Stimulated activated CD4-positive, alpha-beta T cell treated with anti-CD3 and anti-CD28 coated beads, Interleukin-12 subunit alpha, Interleukin-12 subunit beta, amount 100 ng/mL, for 24 hours (primary cell): ENCODE measurements at places on chromosomes 2 and 18.

DNA sequence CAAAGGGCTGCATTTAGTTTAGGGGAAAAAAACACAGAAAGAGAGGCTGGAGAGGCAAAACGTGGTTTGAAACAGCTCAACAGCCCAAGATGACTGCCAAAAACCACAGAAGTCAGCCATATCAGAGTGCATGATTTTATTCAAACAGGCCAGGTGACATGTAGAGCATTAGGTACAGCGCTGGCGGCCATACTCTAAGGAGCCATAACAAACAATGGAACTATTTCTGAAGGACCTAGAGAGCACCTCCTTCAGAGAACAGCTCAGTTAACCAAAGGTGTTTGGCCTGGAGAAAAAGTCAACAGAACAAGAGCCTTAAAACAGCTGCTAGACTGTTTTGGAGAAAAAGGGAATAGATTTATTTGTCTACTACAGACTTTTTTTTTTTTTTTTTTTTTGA is 2.6 kb downstream of the THADA start:
- DNase-seq, result no peak

- no peak for DNase-seq
Observed at GRCh38 chr2:20156836-20157192, 68.1 kb downstream of the SDC1 start.

GRCh38 chr2:44833171-44834069 is 108.1 kb upstream of the SIX3 start:
- no peak for DNase-seq

DNA sequence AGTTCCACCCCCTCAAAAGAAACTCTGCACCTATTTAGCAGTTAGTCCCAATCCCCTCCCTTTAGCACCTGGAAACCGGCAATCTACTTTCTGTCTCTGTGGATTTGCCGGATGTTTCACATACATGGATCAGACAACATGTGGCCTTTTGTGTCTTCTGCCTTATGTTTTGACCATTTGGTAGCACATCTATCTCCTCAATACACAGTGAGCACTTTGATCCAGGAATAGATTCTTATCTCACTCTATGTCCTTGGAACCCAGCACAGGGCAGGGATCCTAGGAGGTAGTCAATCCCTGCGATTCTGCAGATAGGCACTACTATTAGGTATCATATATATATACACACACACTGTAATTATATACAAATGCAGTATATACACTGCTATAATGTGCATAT is 3.8 kb upstream of the OTOF start:
- no peak for DNase-seq

DNA sequence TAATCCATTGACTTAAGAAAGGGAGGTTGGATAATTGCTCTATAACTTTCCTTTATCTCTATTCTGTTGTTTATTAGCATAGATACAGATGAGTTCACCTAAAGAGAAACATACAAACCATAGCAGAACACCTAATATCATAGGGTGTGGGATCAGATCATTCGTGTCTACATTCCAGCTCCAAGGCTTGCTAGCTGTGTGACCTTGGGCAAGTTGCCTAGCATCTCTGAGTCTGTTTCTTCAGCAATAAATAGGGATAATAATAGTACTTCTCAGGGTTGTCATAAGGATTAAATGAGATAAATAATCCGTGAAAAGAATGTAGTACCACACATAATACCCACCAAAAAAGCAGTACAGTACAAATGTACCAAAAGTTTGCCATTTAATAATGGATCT is 126.2 kb downstream of the PLB1 start:
- DNase-seq, result no peak

DNA sequence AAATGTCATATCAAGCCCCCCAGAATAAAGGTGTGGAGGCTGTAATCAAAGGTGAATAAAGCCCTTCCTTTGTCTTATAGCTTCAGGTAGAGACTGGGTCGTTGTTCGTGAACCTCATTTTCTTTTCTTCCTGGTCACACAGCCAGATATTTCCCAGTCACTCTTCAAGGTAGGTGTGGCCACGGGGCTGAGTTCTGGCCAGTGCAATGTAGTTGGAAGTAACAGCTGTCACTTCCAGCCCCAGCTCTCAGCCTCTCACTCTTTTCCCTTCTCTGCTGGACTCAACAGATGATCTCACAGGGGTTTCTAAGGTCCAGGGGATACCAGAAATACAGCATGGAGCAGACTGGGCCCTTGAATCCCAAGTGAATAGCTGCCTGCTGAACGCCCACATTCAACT is 15.8 kb upstream of the TRPM8 start:
- DNase-seq, result no peak

DNA sequence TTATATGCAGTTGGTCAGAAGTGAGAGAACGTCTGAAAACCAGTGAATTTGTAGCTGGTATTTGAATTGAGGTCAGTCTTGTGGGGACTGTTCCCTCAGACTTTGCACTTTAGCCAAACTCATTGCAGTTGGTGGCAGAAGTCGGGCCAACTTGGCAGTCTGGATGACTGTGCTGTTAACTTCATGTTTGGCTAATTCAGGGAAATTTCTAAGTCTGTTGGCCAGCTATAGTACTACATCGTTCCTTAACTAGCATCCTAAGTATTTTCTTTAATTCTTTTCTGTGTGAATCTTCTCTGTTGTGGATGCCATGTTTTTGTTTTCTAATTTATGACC is 806.8 kb upstream of the GCFC2 start:
- no peak for DNase-seq

- DNase-seq, result no peak
Observed at GRCh38 chr2:123723706-123724105, 301.4 kb upstream of the CNTNAP5 start.

DNA sequence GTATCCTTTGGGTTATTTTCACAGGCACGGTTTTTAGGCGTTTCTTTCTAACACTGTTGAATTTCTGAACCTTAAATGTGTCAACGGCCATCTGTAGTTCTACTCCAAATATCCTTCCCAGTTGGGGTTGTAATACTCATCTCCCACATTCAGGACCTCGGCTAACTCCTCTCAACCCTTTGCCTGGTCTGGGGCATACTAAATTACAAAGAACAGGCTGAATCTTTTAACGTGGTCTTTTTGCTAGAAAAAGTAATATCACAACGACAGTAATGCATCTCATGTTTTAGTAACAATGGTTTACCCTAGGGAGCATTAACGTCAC is 2.1 kb downstream of the RPRM start:
- no peak for DNase-seq

DNA sequence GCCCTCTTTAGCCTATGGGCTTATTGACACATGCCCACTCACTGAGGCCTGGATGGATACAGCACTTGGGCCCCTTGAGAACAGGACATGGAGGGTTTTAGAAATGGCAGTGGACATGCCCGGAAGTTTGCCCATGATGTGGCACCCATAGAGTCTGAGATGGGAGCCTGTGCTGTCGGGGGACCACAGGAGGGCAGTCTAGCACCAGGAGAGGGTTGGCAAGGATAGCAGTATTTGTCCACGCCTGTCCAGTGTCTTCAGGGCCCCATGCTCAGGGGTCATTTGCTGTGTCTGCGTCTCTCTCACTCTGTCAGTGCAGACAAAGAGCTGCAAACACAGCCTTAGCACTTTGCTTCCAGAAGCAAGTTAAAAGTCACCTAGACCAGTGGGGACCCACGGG is 48.7 kb downstream of the IL1RL2 start:
- no peak for DNase-seq

GRCh38 chr2:224570328-224570993 is 14.7 kb downstream of the CUL3 start:
- DNase-seq, result no peak

- DNase-seq, result no peak
Observed at GRCh38 chr2:48253301-48253700, 276.7 kb upstream of the STON1 start.

DNA sequence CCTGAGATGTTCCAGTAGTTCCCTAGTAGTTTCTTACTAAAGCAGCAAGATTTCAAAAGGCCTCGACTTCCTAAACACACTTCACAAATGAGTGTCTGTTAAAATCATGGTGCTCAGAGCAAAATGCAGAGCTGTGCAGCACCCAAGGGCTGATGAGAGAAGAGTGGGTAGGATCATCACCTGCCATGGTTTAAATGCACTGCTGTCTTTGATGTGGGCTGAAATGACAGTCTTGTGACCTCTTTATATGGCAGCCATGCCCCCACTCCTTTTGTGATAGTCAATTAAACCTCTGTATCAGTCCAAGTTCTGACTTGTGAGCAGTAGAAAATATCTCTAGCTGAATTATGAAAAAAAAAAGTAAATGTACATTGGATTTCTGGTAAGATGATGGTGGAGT is 107.1 kb downstream of the TFCP2L1 start:
- no peak for DNase-seq

- no peak for DNase-seq
Observed at GRCh38 chr2:27263287-27264252, 723 bp upstream of the SLC30A3 start.

- no peak for DNase-seq
Observed at GRCh38 chr18:74234326-74235171, 57.2 kb downstream of the CYB5A start.

DNA sequence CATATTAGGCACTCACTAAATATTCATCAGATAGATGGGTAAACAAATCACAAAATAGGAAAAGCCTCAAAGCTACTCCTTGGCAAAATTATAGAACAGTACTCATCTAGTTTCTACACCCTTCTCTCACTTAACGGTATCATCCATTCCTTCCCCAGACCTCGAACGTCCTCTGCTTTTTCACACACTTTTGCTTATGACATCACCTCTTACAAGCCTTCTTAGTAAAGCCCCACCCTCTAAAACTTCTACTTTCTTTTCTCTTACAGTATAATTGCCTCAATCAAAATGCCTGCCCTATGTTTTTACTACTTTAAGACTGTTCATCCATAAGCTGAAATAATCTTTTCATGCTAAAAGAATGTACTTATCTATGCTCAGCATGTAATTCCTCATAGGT is 8.1 kb downstream of the CHN1 start:
- no peak for DNase-seq

DNA sequence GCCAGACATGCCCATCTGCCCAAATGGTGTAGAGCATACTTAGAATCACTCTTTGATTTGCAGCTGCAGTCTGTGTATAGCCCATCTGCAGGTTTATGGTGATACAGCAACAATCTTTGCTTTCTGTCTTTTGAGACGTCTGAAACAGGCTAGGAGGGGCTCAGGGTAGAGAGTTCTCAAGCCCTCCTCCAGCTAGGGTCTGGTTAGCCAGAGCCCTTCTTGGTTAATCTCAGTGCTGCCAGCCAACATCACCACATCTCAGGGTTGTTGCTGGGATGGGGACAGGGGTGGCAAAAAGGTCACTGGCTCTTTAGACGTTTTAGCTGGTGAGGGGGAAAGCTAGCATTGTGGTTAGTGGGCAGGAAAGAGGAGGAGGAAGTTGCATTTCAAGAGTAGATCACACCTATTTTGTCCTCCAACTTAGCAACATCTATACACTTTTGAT is 136.6 kb upstream of the ACAA2 start:
- no peak for DNase-seq

GRCh38 chr2:7109533-7109885 is 192.3 kb downstream of the RNF144A start:
- no peak for DNase-seq

- no peak for DNase-seq
Observed at GRCh38 chr2:111908578-111908977, 10.2 kb downstream of the MERTK start.

- no peak for DNase-seq
Observed at GRCh38 chr2:12776521-12776961, 59.8 kb downstream of the TRIB2 start.

DNA sequence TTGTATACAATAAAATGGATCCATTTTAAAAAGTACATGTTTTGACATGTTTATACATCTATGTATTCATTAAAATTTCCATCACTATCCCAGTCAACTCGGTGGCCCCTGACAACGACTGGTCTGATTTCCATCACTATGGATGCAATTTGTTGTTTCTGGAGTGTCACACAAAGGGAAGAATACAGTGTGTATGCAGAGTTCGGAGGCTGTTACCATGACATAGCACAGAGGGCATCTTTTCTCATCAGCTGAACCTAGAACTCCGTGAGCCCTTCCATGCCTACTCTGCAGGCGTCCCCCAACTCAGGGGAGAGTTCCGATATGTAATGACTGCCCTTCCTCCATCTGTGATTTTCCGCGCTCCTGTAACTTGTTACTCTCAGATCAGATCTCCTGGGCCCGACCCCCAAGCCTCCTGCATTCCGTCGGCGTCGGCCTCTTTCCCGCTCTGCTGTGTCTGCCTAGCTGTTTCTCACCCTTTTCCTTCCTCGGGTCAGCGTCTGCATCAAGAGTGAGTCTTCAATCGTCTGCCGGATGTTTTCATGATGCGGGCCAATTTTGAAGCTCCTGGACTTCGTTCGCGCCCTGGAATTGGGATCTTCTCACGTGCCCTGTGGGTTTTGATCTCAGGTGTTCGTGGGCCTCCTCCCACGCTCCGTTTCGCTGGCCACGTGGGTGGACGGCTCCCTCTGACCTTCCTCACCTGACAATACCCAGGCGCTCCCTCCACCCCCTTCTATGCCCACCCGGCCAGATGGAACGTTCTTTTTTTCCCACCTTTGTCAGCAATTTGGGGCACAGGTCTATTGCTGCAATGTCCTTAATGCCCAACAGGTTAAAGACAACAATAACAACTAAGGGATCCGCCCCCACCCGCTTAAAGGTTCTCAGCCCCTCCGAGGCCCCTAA is 161.0 kb downstream of the TWIST2 start:
- DNase-seq, result no peak

DNA sequence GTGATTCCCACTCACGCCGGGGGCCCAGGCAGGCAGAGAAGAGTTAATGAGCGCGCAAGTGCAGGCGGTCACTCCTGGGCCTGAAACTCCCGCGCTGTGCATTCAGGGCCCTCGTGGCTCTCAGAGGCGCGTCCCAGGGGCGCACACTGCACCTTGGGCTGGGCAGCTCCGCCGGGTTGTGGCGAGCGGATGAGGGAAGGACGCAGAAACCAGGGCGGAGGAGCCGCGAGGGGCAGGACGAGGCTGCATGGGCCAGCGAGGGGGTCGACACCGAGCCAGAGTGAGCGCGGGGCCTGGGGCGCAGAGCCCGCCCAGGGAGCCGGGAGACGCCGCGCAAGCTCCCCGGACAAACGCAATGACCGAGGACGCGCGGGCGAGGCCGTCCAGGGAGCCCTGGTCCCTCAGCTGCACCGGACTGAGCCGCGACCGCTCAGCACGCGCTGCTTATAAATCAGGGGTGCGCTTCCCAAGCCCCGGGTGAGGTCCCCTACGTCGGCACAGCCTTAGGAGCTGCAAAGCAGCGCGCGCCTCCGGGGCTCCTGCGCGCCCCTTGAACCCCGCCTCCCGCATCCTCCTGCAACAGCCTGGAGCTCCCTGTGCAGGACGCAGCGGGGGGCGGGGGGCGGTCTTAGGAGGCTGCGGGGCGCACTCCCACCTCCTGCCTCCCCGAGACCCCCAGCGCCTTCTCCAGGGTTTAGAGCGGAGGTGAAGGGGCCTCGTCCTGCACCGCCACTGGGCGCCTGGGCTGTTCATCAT is 180.2 kb upstream of the ALKAL2 start:
- no peak for DNase-seq

GRCh38 chr18:48134609-48135008 is 204.2 kb upstream of the SMAD2 start:
- DNase-seq, result no peak

- peak; percentile 15 for DNase-seq
Observed at GRCh38 chr2:6826081-6826913, 39.4 kb downstream of the CMPK2 start.
